ENCODE measurements at places on chromosomes 12 and 14. TPM values are rescaled to one million over a fixed set of nuclear protein-coding genes. Genes with fewer than 3 reads are reported as not detected.
A peak's percentile ranks its signal among the peaks of the same experiment; 100 is the strongest.

DNA sequence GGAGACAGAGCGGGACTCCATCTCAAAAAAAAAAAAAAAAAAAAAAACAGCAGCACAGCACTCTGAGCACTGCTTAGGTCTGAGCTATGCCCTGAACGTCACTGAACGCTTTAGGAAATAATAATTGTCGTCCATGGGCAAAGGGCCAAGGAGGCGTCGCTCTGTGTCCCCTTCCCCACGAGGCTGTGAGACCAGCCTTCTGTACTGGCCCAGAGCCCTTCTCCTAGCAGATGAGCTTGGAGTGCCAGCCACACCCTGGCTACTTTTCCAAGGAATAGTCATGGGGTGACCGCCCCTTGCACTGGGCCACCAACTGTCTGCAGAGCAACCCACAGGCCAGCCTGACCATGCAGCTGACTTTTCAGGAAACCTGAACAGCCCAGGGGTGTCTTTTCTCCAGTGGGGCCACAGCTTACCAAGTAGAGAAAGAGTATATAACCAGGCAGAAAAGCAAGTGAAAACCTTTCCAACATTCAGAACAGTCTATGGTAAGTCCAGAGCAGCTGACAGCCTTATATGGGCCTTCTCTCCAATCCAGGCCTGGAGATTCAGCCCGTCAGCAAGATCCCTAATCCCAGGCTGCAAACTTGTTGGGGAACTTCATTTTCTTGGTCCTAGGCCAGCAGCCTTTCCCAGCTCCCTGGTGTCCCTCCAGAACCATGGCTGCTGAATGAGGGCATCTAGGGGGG lies 28.5 kb downstream of the CD9 start:
- peaks cover 100% of the 10 kb centered on the region for H3K4me1 ChIP-seq
- no peak overlapping the region for H3K4me3 ChIP-seq
- H3K27me3 ChIP-seq: no peaks in the 10 kb centered on the region
- peaks cover 51% of the 10 kb centered on the region for H3K36me3 ChIP-seq

DNA sequence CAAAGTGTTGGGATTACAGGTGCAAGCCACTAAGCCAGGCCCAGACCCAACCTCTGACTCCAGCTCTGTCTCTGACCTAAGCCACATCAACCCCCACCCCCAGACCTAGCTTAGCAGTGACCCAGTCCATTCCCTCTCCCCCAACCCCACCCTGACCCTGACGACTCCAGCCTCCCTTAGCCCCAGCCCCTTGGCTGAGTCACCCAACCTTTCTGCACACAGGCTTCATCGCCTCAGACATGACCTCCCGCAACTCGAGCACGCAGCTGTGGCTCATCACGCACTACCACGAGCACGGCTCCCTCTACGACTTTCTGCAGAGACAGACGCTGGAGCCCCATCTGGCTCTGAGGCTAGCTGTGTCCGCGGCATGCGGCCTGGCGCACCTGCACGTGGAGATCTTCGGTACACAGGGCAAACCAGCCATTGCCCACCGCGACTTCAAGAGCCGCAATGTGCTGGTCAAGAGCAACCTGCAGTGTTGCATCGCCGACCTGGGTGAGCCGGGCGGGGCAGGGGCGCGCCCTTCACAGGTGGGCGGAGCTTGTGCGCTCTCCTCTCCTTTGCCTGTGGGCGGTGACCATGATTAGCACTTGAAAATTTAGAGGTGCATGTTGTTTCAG lies 7.8 kb downstream of the ACVRL1 start:
- peaks cover 38% of the 10 kb centered on the region for H3K4me1 ChIP-seq
- H3K4me3 ChIP-seq: no peak overlapping the region
- H3K36me3 ChIP-seq: peaks cover 13% of the 10 kb centered on the region
- no peak overlapping the region for H3K27ac ChIP-seq

BBOF1 gene
- total RNA-seq: 10.6 TPM

ZNF891 gene
- 2.7 TPM for total RNA-seq

- no peak for DNase-seq
- peaks cover 14% of the 10 kb centered on the region for H3K4me1 ChIP-seq
- H3K27me3 ChIP-seq: no peaks in the 10 kb centered on the region
- H3K4me3 ChIP-seq: no peak overlapping the region
These were observed 257.1 kb downstream of the EFCAB11 start for GRCh38 chr14:89697281-89698060.

PAPLN gene
- total RNA-seq: 22.7 TPM

CCDC177 gene
- not detected for total RNA-seq

ALDH1L2 gene
- total RNA-seq: 10.4 TPM

CLEC7A gene
- 1.7 TPM for total RNA-seq

- DNase-seq: no peak
- H3K36me3 ChIP-seq: no peaks in the 10 kb centered on the region
- no peak overlapping the region for H3K4me3 ChIP-seq
- H3K27me3 ChIP-seq: no peaks in the 10 kb centered on the region
- H3K4me1 ChIP-seq: peaks cover 9% of the 10 kb centered on the region
These were observed 419.7 kb upstream of the PRICKLE1 start for GRCh38 chr12:43008953-43009845.

- no peak overlapping the region for H3K4me3 ChIP-seq
- no peaks in the 10 kb centered on the region for H3K27me3 ChIP-seq
- no peaks in the 10 kb centered on the region for H3K4me1 ChIP-seq
- H3K27ac ChIP-seq: no peak overlapping the region
These were observed 69.9 kb upstream of the AVPR1A start for GRCh38 chr12:63220921-63221320.

FGF23 gene
- total RNA-seq: not detected

GRCh38 chr12:124531281-124531745 lies 36.1 kb downstream of the NCOR2 start:
- H3K4me3 ChIP-seq: no peak overlapping the region
- H3K27me3 ChIP-seq: no peaks in the 10 kb centered on the region
- peak overlapping the region; percentile 53 for H3K27ac ChIP-seq
- no peak for DNase-seq

DNA sequence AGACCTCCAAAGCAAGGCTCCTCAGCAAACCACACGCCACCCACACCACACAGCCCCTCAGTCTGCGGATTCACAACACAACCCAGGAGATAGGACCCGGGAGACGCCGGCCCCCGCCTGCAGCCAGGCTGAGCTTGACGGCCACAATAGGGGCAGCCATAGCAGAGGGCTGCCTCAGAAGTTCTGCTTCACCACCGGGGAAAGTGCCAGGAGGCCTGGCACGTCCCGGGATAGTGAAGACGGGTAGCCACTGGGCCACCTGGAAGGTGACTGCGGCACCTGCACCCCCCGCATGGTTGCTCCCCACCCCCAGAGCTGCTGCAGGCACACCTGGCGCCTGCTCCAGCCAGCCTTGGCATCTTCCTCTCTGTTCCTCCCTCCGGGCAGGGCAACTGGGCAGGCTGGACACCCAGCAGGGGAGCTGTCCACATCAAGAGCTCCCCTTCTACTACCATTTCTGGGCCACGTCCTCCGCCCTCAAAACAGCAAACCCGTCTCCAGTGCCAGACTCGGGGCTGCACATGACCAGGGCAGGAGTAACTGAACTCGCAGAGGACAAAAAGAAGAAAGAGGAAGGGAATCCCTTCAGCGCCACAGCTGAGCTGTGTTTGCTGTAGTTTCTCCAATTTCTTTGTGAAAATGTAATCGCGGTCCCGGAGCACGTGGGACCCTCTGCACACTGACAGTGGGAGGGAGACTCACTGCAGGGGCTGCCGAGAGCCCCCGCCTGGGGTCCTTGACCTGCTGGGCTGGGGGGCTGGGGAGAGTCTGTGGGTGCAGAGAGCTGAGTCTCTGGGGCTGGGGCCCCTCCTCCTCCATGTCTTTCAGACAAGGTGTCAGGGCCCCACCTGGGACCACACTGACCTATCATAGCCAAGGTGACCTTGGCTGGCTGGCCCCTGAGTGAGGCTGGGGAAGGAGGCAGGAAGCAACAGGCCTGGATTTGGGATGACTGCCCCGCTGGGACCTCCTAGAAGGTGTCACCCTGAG lies 74.2 kb upstream of the C14orf180 start:
- H3K4me1 ChIP-seq: no peaks in the 10 kb centered on the region
- H3K4me3 ChIP-seq: no peak overlapping the region
- no peak overlapping the region for H3K27ac ChIP-seq
- no peaks in the 10 kb centered on the region for H3K27me3 ChIP-seq
- H3K36me3 ChIP-seq: no peaks in the 10 kb centered on the region

DNA sequence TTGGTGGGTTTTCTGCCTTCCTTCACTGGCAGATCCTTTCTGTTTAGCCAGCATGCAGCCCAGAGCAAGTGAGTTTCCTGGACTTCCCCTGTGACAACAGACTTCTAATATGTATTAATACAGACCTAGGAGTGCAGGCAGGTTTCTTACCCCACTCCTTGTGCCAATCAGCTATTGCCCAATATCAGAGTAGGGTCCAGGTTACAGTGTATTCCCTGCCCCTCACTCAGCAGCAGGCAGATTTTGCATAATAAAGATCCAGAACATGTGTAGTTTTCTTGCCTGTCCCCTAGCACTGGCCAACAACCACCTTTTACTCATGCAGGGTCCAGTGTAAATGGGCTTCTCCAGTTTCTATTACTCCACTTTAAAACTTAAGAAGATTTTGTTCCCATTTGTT lies 4.7 kb upstream of the SMIM10L1 start:
- H3K27me3 ChIP-seq: no peaks in the 10 kb centered on the region
- DNase-seq: no peak
- H3K27ac ChIP-seq: no peak overlapping the region
- peaks cover 13% of the 10 kb centered on the region for H3K36me3 ChIP-seq

- no peak overlapping the region for H3K27ac ChIP-seq
- H3K27me3 ChIP-seq: no peaks in the 10 kb centered on the region
- H3K36me3 ChIP-seq: no peaks in the 10 kb centered on the region
- H3K4me1 ChIP-seq: no peaks in the 10 kb centered on the region
- H3K4me3 ChIP-seq: no peak overlapping the region
These were observed 1.8 kb upstream of the CLEC2A start for GRCh38 chr12:9933958-9934357.

DNA sequence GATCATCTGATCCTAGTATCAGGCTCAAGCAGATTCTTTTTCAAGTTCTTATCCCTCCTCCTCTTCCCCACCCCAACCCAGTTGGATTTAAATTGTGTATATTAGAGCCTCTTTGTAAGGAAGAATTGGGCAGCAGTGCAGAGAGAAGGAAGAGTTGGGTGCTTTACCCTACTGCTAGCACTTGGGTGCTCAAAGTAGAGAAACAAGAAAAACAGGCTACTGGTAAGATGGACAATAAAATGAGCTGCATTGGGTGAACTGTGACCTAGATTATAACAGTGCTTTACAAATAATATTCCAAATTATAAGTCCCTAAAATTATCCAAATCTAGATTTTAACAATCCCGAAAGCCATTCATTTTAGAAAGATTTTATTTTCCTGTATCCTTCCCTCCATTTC lies 363.4 kb upstream of the GARIN6 start:
- no peak for DNase-seq
- no peak overlapping the region for H3K4me3 ChIP-seq
- H3K4me1 ChIP-seq: no peaks in the 10 kb centered on the region
- no peak overlapping the region for H3K27ac ChIP-seq
- H3K27me3 ChIP-seq: no peaks in the 10 kb centered on the region

FOXM1 gene
- total RNA-seq: under 0.01 TPM

CRIP1 gene
- total RNA-seq: 34.0 TPM

DNA sequence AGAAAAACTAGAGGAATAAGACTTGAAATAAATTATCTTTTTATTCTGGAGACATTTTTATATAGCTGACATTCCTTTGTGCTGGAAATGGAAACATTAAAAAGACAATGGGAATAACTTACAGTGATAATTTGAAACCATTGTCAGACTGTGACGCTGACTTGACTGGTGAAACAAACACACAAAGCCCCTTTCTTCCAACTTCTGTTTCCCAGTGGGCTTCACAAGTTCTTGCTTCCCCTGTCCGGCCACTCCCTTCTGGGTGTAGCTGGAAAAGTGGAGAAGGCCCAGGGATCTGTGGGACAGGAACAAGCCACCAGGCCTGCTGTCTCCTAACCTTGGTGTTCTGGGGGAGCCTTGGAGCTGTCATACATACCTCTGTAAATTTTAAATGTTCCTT lies 58.8 kb downstream of the PELI2 start:
- no peak for DNase-seq
- H3K27me3 ChIP-seq: no peaks in the 10 kb centered on the region
- H3K4me3 ChIP-seq: no peak overlapping the region
- H3K36me3 ChIP-seq: no peaks in the 10 kb centered on the region
- no peak overlapping the region for H3K27ac ChIP-seq
- peaks cover 30% of the 10 kb centered on the region for H3K4me1 ChIP-seq

GRCh38 chr12:69204191-69204590 lies 35.2 kb upstream of the CPSF6 start:
- H3K27me3 ChIP-seq: no peaks in the 10 kb centered on the region
- no peak for DNase-seq
- H3K4me1 ChIP-seq: no peaks in the 10 kb centered on the region
- no peak overlapping the region for H3K27ac ChIP-seq

- H3K36me3 ChIP-seq: no peaks in the 10 kb centered on the region
- no peak overlapping the region for H3K4me3 ChIP-seq
- no peak for DNase-seq
- H3K27me3 ChIP-seq: no peaks in the 10 kb centered on the region
- no peaks in the 10 kb centered on the region for H3K4me1 ChIP-seq
These were observed 188.6 kb downstream of the SLC5A8 start for GRCh38 chr12:101021442-101021841.

LHX5 gene
- not detected for total RNA-seq

PIWIL1 gene
- not detected for total RNA-seq

DNA sequence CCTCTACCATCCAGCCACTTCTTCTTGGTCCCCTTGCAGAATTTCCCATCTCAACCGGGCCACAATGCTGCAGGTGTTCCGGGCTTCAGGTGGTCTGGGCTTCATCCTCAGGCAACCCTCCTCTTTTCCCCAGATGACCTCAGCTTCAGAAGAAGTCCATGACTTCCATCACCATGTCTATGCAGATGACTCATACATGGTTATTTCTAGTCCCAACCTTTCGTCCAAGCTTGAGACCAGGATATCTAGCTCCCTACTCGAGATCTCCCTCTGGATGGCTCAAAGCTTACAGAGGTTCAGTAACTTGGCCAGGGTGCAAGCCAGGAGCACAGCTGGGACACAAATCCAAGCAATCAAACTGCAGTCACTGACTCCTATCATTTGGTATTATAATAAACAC lies 154.6 kb upstream of the NOS1 start:
- H3K27me3 ChIP-seq: no peaks in the 10 kb centered on the region
- no peak overlapping the region for H3K4me3 ChIP-seq
- peaks cover 5% of the 10 kb centered on the region for H3K4me1 ChIP-seq
- DNase-seq: no peak
- no peak overlapping the region for H3K27ac ChIP-seq

TGM1 gene
- total RNA-seq: 2.5 TPM

KRT77 gene
- total RNA-seq: not detected

GRCh38 chr12:64387197-64387816 lies 3.3 kb downstream of the C12orf56 start:
- no peak overlapping the region for H3K4me3 ChIP-seq
- peaks cover 8% of the 10 kb centered on the region for H3K4me1 ChIP-seq
- H3K36me3 ChIP-seq: no peaks in the 10 kb centered on the region
- no peak for DNase-seq
- H3K27ac ChIP-seq: no peak overlapping the region

DNA sequence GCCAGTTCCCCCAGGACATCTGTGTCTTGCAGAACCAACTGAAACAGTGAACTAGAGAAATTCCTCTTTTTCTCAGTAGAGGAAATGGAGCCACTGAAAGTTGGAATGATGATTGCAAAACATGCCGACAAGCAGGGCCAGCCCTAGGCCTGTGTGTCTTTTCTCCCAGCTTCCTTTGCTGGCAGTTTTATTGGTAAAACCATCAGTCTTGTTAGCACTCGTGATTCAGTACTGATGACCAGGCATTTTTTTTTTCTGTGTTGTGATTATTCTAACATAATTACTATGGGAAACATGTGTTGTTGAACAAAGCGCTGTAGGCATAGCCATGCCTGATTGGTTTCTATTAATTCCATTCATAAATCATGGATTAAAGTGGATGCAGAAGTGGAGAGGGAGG lies 620.7 kb downstream of the AACS start:
- H3K27me3 ChIP-seq: peaks cover 58% of the 10 kb centered on the region
- H3K4me1 ChIP-seq: no peaks in the 10 kb centered on the region
- H3K36me3 ChIP-seq: no peaks in the 10 kb centered on the region
- peak; percentile 82 for DNase-seq
- H3K27ac ChIP-seq: no peak overlapping the region
- H3K4me3 ChIP-seq: no peak overlapping the region

KLHL33 gene
- total RNA-seq: 0.92 TPM

CCDC175 gene
- total RNA-seq: not detected

All from esophagus muscularis mucosa (tissue), 4 donors.